ENCODE measurements at places on chromosomes 7 and 10.

DNA sequence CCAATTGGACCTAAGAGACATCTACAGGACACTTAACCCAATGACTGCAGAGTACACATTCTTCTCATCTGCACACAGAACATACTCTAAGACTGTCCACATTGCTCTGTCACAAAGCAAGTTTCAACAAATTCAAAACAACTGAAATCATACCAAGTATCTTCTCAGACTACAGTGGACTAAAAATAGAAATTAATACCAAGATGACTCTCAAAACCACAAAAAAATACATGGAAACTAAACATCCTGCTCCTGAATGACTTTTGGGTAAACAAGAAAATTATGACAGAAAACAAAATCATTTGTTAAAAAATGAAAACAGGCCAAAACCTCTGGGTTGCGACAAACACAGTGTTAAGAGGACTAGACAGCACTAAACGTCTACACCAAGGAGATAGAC is 24.5 kb downstream of the SNX13 start:
- no peak for DNase-seq

DNA sequence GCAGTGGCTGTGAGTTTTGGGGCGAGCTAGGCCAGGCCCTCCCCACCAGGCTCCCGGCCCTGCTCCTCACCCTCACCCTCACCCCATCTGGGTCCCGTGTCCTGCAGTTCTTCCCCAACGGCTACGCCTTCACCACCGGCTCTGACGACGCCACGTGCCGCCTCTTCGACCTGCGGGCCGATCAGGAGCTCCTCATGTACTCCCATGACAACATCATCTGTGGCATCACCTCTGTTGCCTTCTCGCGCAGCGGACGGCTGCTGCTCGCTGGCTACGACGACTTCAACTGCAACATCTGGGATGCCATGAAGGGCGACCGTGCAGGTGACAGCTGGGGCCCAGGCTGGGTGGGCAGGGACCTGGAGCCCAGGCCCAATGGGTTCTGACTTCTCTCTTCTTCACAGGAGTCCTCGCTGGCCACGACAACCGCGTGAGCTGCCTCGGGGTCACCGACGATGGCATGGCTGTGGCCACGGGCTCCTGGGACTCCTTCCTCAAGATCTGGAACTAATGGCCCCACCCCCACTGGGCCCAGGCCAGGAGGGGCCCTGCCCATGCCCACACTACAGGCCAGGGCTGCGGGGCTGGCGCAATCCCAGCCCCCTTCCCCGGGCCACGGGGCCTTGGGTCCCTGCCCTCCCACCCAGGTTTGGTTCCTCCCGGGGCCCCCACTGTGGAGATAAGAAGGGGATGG is 4.9 kb downstream of the GNB2 start:
- peak; percentile 40 for DNase-seq

DNA sequence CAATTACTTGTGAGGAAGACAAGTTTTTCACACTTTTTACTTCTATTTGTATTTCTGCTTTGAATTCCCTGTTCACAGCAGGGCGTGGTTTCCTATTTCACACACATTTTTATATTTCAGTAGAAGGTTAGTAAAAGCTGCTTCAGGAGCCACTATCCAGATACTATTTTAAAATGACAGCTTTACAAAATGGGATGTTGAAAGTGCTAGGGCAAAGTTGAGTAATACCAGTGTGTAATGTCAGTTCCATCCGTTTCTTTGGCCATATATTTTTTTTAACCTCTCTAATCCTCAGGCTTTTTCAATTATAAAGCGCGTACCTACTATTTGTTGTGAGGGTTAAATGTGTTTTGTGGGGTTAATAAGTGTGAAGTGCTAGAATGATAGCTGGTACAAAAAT is 276.6 kb downstream of the GPR158 start:
- DNase-seq, result no peak

DNA sequence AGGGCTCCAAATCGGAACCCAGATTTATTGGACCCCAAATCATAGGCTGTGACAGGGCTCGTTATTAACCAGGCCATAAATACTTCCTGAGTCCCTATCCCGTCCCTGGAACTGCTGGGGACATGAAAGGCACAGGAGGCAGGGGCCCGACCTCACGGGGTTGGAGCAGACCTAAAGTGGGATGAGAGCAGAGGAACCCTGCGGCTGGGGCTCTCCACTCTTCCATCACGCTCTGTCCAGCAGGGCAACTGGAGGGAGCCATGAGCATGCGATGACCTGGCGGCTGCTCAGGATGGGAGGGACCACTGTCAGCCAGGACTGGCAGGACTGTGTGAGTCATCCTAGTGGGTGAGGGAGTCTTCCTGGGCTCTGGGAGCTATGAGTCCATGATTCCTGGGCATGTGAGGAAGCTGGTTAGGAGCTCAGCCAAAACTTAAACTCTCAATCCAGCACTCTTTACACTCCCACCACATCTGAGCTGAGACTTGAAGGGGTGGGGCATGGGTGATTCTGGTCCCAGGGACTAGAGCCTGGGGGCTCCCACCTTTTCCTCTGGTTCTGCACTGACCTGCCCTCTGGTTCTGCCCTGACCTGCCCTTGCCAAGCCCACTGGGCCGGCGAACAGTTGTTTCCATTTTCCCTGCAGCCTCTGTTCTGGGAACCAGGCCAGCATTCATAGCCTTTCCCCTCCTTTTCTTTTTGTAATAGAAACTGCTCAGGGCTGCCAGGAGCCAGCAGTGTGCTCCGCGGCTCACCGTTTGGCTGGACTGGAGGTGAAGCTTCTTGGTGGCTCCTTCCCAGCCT is 47.1 kb downstream of the SYPL1 start:
- DNase-seq, result peak; percentile 61

DNA sequence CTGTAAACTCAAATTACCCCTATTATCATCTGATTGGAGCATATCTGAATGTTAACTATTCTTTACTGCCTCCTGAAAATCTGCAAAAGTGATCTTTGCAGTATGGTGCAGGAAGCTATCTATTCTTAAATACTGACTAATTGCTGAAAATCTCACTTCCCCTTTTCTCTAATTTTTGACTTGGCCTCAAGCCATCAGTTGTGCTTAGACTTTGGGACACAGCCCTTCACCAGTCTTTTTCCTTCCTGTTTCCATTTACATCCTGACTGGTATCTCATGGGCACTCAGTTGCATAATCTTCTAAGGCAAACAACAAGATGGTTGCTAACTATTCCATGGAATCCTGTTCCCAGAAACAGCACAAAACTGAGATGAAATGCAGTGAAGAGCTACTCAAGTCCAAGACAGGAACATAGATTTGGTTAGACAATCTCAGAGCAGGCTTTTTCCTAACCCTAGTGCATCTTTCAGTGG is 228.5 kb downstream of the SORCS1 start:
- DNase-seq, result no peak

DNA sequence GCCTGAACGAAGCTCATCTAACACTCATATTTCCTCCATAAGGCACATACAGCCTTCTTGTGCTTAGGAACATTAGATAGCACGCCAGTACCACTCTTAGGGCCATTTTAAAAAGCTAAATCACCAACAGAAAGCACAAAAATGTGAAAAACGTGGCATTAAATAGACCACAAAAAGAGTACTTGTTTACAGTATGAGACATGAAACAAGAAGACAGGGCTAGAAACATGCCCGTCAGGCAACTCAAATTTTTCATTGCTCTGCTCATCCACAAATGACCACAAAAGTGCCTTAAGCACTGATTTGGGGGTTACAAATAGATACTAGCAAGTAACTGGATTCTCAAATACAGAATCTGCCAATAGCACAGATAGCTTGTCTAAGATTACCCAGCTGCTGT is 67.8 kb downstream of the ELMO1 start:
- no peak for DNase-seq

DNA sequence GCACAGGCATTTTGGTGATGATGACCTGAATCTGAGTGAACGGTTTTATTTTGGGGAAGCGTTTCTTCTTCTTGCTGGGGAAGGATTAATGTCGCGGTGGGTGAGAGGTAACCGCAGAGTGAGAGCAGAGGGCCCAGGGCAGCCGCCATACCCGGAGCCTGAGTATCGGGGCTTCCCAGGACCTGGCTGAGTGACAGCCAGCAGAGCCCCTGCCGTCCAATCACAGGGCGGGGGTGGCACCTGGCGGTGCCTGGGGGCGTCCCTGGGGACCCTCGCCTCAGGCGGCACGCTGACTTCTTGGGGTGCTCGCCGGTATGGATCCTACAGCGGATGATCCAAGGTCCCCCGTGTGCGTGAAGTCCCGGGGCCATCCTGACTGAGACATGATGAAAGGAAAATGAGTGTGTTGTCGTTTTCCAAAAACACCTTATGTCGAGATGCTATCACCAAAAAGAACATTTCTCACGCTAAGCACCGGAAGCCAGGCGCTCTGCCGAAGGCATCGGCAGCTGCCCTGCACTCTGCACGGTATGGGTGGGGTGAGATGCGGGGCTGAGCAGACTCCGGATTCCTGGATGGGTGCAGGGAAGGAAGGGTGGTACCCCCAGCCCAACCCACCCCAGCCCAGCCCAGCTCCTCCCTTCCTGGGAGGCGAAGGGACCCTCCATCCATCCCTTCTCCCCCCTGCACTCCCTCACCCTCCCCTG is 227.9 kb upstream of the SHH start:
- DNase-seq, result peak; percentile 37

- DNase-seq, result no peak
These were observed 10.5 kb upstream of the EDRF1 start for GRCh38 chr10:125708971-125709503.
